ENCODE measurements at places on chromosomes 6 and 20.

- DNase-seq: no peak
These were observed 2.2 kb downstream of the HMGA1 start for GRCh38 chr6:34238585-34239499.

- no peak for DNase-seq
These were observed 37.3 kb downstream of the ADGRG6 start for GRCh38 chr6:142339113-142339512.

DNA sequence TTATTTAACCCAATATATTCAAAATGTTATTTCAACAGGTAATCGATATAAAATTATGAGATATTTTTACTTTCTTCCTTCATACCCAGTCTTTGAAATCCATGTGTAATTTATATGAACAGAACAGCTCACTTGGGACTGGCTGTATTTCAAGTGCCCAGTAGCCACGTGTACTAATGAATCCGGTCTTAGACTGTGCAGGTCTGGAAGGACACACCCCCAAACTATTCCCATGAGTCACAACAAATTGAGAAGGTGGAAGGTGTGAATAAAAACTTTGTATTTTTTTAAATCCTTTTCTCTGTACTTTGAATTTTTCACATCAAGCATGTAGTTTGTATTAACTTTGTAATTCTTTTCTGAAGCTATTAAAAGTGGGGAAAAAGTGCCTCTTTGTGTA, 2.8 kb downstream of the UNC5CL start:
- no peak for DNase-seq

GRCh38 chr20:37356961-37357371, 11.0 kb downstream of the SRC start:
- DNase-seq: no peak
